Keratinocyte (primary cell): ENCODE measurements at places on chromosomes 3 and 15. TPM values are rescaled to one million over a fixed set of nuclear protein-coding genes. Genes with fewer than 3 reads are reported as not detected.

Gene STARD5
- 38.8 to 56.4 TPM (median 40.2 TPM) in 3 replicates for polyA plus RNA-seq

Gene RAD18
- polyA plus RNA-seq = 7.6 to 16.0 TPM (median 13.8 TPM) in 3 replicates

Gene GPR149
- not detected in 3 replicates for polyA plus RNA-seq

Gene ANKRD63
- polyA plus RNA-seq = not detected in 3 replicates

Gene CCDC80
- polyA plus RNA-seq = 10.4 to 14.7 TPM (median 12.8 TPM) in 3 replicates

Gene COL6A6
- not detected in 3 replicates for polyA plus RNA-seq

Gene PCBP4
- 25.2 to 48.7 TPM (median 35.0 TPM) in 3 replicates for polyA plus RNA-seq

DNA sequence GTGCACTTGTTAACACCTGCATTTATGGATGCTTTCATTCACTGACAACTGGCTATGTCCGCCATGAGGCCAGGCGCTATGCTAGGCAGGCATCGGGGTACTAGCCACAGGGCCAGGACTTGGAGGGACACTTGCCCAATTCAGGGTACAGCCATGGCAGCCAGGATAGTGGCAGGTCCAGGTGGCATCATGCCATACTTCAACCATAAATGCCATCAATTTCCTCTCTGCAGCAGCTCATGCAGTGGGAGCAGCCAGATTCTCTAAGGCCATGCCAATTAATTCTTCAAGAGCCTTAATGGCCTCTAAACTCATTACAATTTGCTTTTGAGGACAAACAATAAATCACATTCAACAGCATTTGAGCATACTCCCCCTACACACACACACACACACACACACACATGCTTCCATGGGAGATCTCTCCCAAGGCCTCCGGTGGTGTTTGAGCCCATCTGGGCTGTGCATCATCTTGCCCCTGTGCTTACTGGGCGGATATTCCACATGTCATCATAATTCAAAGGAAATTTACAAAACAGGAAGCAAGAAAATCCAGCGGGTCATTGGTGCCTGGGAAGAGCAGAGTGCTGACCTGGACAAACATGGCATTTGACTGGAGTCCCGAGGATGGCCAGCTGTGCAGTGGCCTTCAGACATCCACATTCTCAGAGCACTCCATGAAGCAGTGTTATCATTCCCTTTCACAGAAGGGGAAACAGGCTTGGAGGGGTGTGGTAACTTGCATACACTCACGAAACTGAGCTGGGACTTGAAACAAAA lies 109.1 kb downstream of the IQSEC1 start:
- no peak for DNase-seq
- no peaks in the 10 kb centered on the region for H3K27me3 ChIP-seq
- no peak overlapping the region for H3K4me3 ChIP-seq
- peaks cover 7% of the 10 kb centered on the region for H3K36me3 ChIP-seq
- no peak overlapping the region for H3K27ac ChIP-seq

GRCh38 chr15:78387246-78388037 lies 47.3 kb downstream of the CRABP1 start:
- H3K4me1 ChIP-seq = no peaks in the 10 kb centered on the region
- no peaks in the 10 kb centered on the region for H3K36me3 ChIP-seq
- no peak for DNase-seq
- no peak overlapping the region for H3K27ac ChIP-seq
- no peak overlapping the region for H3K4me3 ChIP-seq
- H3K27me3 ChIP-seq = peaks cover 44% of the 10 kb centered on the region

- H3K27ac ChIP-seq = no peak overlapping the region
- peaks cover 10% of the 10 kb centered on the region for H3K27me3 ChIP-seq
- no peak for DNase-seq
- no peaks in the 10 kb centered on the region for H3K36me3 ChIP-seq
- H3K4me3 ChIP-seq = peak overlapping the region; percentile 40
- peaks cover 19% of the 10 kb centered on the region for H3K4me1 ChIP-seq
Measured at GRCh38 chr3:72288955-72289691, 504.2 kb upstream of the PROK2 start.

DNA sequence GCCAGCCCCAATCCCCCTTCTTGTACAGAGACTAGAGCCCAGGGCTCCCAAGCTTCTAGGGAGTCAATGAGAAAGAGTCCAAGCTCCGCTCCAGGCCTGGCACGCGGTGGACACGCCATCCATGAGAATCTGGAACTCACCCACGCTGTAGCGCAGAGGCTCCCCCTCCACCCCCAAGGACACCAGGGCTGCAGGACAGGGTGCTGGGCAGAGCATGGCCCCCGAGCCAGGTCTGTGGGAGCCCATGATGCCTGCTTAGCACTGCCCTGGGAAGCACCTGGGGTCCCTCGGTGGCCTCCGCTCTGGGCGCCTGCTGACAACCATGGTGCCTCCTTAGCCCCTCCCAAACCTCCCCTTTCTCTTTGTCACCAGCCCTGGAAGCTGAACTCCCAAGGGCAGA lies 28.5 kb downstream of the ACSBG1 start:
- no peak for DNase-seq
- peaks cover 17% of the 10 kb centered on the region for H3K4me1 ChIP-seq
- no peaks in the 10 kb centered on the region for H3K36me3 ChIP-seq
- H3K4me3 ChIP-seq = no peak overlapping the region
- peaks cover 12% of the 10 kb centered on the region for H3K27me3 ChIP-seq

DNA sequence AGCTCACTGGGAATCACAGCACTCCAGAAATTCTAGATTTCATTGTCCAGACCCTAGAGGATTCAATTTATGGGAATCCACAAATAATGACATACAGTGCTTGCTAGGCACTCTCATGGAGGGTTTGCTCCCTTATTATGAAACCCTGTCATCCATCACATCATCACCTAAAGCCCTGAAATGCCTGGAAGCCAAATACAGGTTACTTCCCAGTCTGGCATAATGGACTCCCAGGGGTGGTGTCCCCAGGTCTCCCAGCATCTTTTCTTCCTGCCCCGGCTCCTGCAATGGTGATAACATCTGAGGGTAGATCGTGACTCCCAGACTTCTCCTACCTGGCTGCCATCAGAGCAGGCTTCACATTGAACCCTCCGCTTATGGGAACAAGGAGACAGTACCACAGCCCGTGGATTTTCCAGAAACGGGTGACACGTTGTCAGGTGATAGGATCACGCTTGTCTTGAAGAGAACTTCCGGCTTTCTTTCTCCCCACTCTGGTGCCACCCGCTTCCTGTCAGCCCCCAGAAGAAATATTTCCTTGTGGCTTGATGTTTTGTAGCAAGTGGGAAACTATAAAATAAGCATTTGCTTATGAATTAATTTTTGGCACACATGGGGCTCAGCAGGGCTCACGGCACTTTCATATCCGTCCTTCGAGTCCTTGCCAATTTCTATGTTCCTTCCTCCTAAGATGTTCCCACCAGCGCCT lies 238.7 kb upstream of the BHLHE40 start:
- peak overlapping the region; percentile 92 for H3K27ac ChIP-seq
- H3K4me3 ChIP-seq = no peak overlapping the region
- H3K36me3 ChIP-seq = no peaks in the 10 kb centered on the region
- peaks cover 51% of the 10 kb centered on the region for H3K4me1 ChIP-seq

DNA sequence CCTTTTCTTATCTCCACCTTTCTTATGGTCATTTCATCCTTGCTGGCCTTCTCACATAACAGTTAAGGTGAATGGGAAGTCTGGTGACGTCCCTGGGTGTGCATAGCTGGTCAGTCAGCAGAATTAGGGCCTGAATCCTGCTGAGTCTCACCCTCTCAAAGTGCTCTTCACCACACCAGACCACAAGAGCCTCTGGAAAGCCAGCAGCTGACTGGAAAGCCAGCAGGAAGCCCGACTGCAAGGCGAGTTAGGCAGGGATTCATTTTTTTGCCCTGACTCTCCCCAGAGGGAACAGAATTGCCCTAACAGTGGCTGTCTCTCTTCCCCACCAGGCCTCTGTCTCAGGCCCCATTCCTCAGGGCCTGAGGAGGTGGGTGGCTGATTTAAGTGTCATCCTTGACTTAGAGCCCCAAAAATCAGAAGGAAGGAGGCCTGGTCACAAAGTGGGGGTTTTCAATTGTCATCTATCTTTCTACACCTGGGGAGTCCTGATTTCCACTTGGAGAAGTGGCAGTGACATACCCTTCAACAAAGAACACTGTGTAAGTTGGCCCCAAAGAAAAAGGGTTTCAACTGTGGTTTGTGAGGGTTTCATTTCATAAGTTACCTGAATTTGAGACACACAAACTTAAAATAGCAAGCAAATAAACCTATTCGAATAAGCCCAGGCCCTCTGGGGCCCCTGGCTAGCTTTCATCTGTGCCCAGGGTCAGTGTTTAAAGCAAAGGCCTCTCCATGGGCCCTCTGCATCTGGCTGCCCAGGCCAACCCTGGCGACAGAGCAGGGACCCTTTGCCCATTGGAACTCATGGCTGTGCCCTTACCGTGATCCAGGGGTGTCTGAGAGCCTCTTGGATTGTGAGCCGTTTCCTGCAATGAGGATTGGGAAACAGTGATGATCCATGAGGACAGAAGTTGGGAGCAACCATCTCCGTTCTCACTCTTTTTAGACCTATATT lies 90.5 kb upstream of the HERC1 start:
- no peak for DNase-seq
- no peaks in the 10 kb centered on the region for H3K27me3 ChIP-seq
- no peaks in the 10 kb centered on the region for H3K36me3 ChIP-seq
- H3K4me1 ChIP-seq = no peaks in the 10 kb centered on the region

DNA sequence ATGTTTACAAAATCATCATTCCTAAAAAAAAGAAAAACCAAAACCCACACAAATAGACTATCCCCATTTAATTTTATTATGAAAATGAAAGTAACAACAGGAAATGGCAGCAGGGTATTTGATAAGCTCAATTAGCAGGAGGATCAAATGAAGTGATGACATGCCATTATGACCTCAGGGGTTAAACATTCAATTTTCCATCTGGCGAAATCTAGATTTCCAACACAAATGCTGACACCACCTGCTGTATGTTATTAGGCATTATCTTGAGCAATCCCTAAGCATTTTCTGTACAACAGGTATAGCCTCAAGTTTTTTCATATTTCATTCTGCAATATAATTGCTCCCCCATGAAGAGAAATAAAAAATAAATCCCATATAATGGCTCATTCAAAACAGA lies 57.1 kb downstream of the SHQ1 start:
- peaks cover 4% of the 10 kb centered on the region for H3K36me3 ChIP-seq
- H3K27ac ChIP-seq = no peak overlapping the region
- no peaks in the 10 kb centered on the region for H3K27me3 ChIP-seq

GRCh38 chr15:99176757-99177156 lies 71.9 kb downstream of the SYNM start:
- H3K27ac ChIP-seq = no peak overlapping the region
- H3K4me1 ChIP-seq = no peaks in the 10 kb centered on the region
- H3K4me3 ChIP-seq = no peak overlapping the region
- no peaks in the 10 kb centered on the region for H3K27me3 ChIP-seq
- H3K36me3 ChIP-seq = peaks cover 5% of the 10 kb centered on the region
- DNase-seq = no peak

DNA sequence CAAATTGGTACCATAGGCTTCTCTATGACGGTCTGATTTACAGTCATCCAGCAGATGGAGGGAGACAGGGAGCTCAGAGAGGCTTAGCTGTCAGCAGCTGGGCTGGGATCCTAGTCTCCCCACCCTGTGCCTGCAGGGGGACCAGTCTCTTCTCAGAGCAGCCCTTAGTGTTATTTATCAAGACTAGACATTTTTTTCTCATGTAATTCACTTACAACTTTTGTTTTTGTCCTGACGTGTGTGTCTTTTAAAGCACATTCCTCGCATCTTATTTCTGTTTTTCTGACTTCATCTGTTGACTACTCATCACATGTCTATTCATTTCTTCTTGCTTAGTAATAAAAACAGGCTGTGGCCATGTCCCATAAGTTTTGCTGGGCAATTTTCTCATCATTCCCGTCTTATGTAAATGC lies 116.1 kb downstream of the KLF13 start:
- H3K4me3 ChIP-seq = no peak overlapping the region
- no peaks in the 10 kb centered on the region for H3K36me3 ChIP-seq
- H3K27me3 ChIP-seq = no peaks in the 10 kb centered on the region

GRCh38 chr3:117566926-117567325 lies 857.3 kb downstream of the TUSC7 start:
- H3K4me3 ChIP-seq = no peak overlapping the region
- H3K36me3 ChIP-seq = no peaks in the 10 kb centered on the region
- DNase-seq = no peak
- H3K4me1 ChIP-seq = no peaks in the 10 kb centered on the region
- no peaks in the 10 kb centered on the region for H3K27me3 ChIP-seq

DNA sequence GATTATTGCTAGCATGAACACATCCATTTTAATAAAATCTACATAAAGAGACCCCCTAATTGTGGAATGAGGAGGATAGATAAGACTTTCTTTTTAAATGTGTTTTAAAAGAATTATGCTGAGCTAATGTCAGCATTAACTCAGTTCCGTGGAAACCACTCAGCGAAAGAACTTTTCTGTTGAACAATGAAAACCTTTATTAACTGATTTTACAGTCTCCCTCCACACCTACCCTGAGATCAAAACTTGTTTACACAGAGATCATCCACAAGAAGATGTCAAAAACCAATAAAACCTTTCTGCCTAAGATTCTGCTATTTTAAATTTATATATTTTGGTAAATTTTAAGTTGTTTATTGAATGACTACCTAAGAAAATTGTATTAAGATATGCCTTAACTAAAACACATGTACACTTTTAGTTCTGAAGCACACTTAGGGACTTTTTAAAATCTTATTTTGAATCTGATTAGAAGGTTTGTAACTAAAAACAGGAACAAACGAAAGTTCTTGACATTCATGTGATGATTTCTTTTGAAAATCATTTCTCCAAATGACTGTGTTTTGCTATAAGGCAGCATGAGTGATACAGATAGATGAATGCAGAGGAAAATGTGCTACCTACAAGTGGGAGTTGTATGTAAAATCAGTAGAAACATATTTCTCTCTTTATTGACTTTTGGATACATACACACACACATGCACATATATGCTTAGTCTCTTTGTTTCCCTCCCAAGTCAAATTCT lies 369.0 kb downstream of the UNC13C start:
- no peaks in the 10 kb centered on the region for H3K4me1 ChIP-seq
- no peaks in the 10 kb centered on the region for H3K36me3 ChIP-seq
- DNase-seq = no peak
- no peak overlapping the region for H3K4me3 ChIP-seq
- no peak overlapping the region for H3K27ac ChIP-seq

GRCh38 chr3:70000028-70000410 lies 486 bp downstream of the SAMMSON start:
- no peaks in the 10 kb centered on the region for H3K27me3 ChIP-seq
- no peak overlapping the region for H3K4me3 ChIP-seq
- no peaks in the 10 kb centered on the region for H3K4me1 ChIP-seq

DNA sequence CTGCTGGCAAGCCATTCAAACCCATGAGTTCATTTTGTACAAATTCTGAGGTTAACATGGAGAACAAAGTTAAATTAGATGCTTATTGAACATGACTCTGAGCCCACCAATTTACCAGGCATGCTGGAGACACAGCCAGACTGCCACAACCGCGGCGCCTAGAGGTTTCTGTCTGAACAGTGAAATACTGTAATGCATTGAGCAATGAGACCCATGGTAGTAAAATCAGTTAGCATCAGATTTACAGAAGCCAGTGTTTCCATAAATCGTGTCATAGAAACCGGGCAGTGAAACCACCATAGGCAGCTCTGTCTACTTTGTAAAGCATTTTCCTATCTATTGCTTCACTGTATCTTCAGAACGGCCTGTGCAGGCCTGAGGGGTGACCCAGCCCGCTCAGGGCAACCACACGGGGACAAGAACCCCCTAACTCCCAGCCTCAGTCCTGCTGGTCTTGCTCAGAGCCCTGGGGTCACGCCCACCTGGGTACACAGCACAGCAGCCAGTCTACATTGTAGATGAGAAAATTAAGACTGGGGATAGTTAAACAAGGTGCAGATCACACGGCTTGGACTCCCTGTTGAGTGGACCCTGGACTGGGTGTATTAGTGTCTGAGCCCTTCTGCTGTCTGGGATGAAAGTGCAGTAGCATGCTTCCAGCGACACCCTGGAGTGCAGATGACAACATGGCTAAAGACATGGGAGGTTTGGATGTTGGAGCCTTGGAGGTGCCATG lies 44.2 kb downstream of the MGLL start:
- no peak overlapping the region for H3K4me3 ChIP-seq
- peaks cover 12% of the 10 kb centered on the region for H3K4me1 ChIP-seq
- peaks cover 6% of the 10 kb centered on the region for H3K36me3 ChIP-seq
- DNase-seq = no peak
